ENCODE measurements at places on chromosomes 12 and 14.

DNA sequence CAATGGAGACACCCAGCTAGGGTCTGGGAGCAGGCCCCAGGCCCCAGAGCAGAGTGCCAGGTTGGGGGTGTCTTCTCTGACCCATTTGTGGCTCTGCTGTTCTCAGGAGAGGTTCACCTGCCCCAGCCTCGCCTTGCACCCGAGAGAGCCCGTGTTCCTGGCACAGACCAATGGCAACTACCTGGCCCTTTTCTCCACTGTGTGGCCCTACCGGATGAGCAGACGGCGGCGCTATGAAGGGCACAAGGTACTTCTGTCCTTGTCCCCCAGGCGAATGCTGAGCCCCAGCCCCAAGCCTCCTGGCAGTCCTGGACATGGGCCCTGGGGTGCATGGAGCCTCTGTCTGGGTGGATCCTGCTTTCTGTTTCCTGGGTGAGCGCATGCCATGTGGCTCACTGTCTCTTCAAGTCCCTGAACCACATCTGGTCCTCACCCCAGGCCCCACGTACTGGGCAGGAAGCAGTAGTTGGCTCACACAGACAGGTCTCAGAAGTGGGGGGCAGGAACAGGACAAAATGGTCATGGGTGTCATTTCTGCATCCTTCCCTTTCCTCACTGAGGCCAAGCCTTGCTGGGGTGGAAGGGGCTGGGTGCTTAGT lies 58.2 kb downstream of the BEGAIN start:
- no peak for DNase-seq

- no peak for DNase-seq
Observed at GRCh38 chr12:89697296-89697695, 11.3 kb downstream of the ATP2B1 start.

DNA sequence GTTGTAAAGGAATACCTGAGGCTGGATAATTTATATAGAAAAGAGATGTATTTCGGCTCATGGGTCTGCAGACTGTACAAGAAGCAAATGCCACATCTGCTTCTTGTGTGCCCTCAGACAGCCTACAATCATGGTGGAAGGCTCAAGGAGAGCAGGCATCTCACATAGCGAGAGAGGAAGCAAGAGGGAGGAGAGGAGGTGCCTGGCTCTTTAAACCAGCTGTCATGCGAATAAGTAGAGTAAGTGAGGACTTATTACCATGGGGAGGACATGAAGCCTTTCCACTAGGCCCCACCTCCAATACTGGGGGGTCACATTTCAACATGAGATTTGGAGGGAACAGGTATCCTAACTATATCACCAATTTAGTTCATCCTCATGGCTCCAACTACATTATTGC lies 118.7 kb downstream of the ACSS3 start:
- DNase-seq: no peak

- no peak for DNase-seq
Observed at GRCh38 chr14:96054661-96055060, 15.5 kb downstream of the C14orf132 start.

DNA sequence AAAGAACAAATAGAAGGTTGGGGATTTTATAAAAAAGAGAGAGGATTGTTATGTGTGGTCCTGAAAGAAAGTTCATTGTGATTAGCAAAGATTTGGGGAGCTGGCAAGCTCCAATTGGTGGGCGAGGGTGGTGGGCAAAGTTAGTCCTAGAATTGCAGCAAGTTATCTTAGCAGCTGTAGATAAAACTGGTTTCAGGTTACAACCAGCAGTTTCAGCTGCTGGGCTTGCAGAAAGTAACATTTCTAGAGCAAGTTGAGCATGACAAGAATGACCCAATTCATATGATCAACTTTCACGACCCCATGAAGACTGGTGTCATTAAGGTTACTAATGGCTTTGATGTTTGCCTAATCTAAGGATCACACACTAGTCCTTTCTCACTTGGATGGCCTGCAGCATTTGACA lies 177.9 kb upstream of the NUDT4 start:
- no peak for DNase-seq

- DNase-seq: no peak
Observed at GRCh38 chr12:24562771-24563431, 386.0 kb downstream of the BCAT1 start.

- DNase-seq: no peak
Observed at GRCh38 chr12:6376079-6376869, 911 bp upstream of the SCNN1A start.

GRCh38 chr14:103186241-103186822 lies 63.1 kb downstream of the TNFAIP2 start:
- DNase-seq: no peak

DNA sequence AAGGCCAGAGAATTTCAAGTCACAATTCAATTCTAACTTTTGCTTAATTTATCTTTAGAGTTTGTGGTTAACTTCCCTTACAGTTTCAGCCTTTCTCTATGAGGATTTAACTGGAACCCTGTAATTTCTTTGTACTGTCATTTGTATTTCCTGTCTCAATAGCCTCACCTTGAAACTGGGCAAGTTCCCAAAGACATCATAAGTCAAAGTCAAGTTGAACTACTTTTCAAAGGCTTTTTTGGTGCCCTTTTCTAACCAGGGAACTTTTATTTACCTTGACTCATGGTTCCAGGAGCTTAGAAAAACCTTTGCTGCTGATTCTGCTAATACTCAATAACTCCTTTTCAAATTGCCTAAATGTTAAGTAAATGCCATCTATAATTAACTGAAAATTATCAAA lies 200.8 kb upstream of the KRR1 start:
- no peak for DNase-seq

- DNase-seq: no peak
Observed at GRCh38 chr14:72515779-72516770, 377.8 kb downstream of the DPF3 start.

DNA sequence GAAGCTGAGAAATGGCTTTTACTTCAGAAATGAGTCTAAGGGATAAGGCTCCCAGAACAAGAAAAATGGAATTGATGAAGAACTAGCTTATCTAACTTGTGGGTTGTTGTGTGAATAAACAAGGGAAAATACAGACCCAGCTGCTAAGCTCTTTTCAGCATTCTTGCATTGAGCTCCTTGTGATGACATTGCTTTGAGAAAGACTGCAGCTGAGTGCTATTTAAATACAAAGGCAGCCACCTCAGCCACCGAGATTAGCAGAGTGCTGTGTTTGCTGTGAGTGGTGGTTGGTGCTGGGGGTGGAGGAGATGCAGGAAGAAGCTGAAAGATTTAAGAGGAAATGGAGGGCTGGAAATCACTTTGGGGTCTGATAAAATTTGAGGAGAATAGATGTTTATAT lies 396.0 kb upstream of the PRICKLE1 start:
- peak; percentile 56 for DNase-seq

GRCh38 chr14:87349921-87350320 lies 643.1 kb downstream of the GALC start:
- DNase-seq: no peak

DNA sequence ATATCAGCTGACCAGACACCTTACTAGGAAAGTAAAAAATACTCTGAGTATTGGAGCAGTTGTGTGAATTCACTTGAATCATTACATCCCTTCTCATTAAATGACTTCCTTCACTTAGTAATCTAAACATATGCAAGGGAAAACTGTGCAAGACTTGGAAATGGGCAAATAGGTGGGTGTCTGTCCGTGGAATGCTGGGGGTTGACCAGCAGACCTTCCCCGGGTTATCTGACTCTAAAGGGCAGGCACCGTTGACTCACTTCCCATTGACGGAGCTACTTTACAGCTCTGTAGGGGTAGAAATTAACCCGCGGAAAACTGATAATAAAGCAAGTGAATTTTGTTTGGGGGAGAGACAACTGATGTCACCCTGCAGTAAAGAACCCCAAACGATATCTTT lies 199.3 kb downstream of the TTC7B start:
- DNase-seq: no peak

GRCh38 chr12:118465706-118466105 lies 89.4 kb downstream of the SUDS3 start:
- DNase-seq: no peak

DNA sequence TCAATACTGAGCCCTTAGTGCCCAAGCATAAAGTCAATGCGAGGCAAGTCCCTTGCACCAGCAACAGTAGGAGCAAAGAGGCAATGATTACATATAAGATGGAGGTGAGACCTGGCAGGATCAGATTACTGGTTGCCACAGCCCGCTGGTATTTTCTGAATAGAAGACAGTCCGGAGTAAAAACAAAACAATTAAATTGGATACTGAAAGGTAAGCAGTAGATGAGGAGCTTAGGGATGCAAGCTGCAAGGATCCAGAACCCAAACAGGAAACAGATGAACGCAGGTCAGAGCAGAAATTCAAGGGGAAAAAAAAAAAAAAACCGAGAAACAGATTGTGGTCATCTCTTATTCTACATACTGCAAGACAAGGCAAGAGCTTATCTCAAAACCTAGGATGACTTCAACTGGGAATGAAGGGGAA lies 119.6 kb downstream of the MED13L start:
- DNase-seq: no peak

DNA sequence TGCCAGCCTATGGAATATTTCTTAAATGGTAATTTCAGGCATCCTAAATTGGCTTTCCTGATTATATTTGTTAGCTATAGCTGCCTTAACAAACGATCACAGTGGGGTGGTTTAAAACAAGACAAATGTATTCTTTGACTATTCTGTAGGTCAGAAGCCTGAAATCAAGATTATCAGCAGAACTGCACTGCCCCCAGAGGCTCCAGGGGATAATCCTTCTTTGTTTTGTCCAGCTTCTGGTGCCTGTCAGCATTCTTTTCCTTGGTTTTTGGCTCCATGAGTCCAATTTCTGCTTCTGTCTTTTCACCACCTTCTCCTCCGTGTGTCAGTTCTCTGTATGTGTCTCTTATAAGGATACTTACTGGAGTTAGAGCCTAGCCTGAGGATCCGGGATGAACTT lies 1282.2 kb upstream of the USP15 start:
- DNase-seq: no peak

- DNase-seq: no peak
Observed at GRCh38 chr12:69648476-69648875, 37.8 kb upstream of the LRRC10 start.

DNA sequence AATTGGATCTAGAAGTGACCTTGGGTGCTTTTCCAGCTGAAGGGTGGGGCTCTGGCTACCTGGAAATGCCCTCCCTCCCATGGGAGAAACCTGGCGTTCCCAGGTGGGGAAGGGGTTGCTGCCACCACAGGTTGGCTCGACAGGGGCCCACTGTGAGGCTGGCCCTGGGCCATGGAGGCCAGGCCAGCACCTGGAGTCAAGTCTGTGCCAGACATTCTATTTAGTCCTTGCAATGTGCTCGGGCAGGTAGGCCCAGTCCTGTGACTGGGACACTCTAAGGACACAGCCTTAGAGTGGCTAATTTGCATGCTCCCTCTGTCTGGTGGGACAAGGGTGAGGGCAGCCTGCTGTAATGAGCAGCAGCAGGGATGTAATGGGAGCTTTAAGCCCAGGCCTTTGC lies 11.9 kb downstream of the VRTN start:
- no peak for DNase-seq

- DNase-seq: no peak
Observed at GRCh38 chr14:93870377-93870776, 56.8 kb upstream of the FAM181A start.

- no peak for DNase-seq
Observed at GRCh38 chr12:64522316-64522715, 70.4 kb downstream of the TBK1 start.

GRCh38 chr14:83958359-83958758 lies 1571.6 kb upstream of the FLRT2 start:
- DNase-seq: no peak

- DNase-seq: no peak
Observed at GRCh38 chr12:75891072-75891471, 140.5 kb downstream of the PHLDA1 start.

GRCh38 chr12:104473374-104473983 lies 16.7 kb downstream of the CHST11 start:
- DNase-seq: no peak

DNA sequence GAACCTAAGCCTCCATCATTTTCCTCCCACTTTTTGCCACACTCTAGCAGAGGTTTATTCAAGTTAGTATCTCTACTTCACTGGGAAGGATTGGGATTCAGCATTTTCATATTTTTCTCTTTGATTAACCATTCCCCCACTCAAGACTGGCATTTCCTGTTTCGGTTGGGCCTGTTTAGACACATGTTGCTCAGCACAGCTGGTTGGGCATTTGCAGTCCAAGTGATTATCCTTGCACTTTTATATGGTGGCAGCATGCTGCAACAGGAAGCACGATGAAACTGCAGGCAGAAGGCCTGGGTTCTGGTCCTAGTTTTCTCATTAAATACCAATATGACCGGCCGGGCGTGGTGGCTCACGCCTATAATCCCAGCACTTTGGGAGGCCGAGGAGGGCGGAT lies 182.9 kb upstream of the GRIN2B start:
- no peak for DNase-seq

- no peak for DNase-seq
Observed at GRCh38 chr12:66119229-66119869, 11.2 kb downstream of the LLPH start.

DNA sequence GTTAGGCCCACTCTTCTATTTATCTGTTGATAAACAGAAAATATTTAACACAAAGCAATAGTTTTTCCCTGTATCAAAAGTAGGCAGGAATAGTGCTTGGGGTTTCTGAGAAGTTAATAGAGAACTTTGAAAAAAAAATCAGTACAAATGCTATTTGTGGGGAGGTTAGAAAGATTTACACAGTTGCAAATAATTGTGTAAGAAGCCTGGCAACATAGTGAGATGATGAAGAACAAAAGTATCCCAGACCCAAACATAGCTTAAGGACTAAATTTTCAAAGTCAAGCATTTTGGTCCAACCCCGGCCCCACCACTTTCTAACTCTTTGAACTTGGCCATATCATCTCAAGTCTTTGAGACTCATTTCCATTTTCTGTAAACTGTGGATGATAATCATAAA lies 687.5 kb upstream of the TMEM132C start:
- DNase-seq: no peak

GRCh38 chr14:96962337-96962736 lies 165.2 kb downstream of the VRK1 start:
- no peak for DNase-seq

GRCh38 chr12:8697120-8697475 lies 693 bp upstream of the RIMKLB start:
- DNase-seq: no peak

GRCh38 chr14:99554184-99554583 lies 49.8 kb downstream of the CCDC85C start:
- no peak for DNase-seq

- DNase-seq: no peak
Observed at GRCh38 chr12:54996205-54996604, 11.6 kb upstream of the TESPA1 start.

- DNase-seq: no peak
Observed at GRCh38 chr14:39664646-39665045, 232.4 kb upstream of the FBXO33 start.

GRCh38 chr14:72519543-72519942 lies 374.4 kb downstream of the DPF3 start:
- no peak for DNase-seq

DNA sequence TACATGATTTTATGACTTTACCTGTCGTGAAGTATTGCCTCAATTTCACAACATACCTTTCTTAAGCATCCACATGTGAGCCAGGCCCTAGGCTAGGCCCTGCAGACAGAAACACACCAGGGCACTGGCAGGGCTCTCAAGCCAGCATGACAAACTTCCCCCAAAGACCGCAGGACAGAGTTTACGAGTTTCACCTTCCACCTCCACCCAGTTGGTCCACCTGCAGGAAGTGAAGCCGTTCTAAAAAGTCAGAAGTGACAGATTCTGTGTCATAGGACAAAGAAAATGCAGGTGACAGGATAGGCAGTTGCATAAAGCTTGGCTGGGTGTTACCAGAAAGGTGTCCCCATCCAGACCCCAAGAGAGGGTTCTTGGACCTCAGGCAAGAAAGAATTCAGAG lies 382.3 kb downstream of the PCNX1 start:
- no peak for DNase-seq
